ENCODE measurements at places on chromosomes 6 and 20. TPM values are rescaled to one million over a fixed set of nuclear protein-coding genes. Genes with fewer than 3 reads are reported as not detected.
A peak's percentile ranks its signal among the peaks of the same experiment; 100 is the strongest.

GRCh38 chr6:161835500-161836215 lies 561.8 kb upstream of the AGPAT4 start:
- no peaks in the 10 kb centered on the region for H3K36me3 ChIP-seq
- H3K4me1 ChIP-seq, result no peaks in the 10 kb centered on the region
- no peak overlapping the region for H3K27ac ChIP-seq
- H3K27me3 ChIP-seq, result no peaks in the 10 kb centered on the region

The SMPDL3A gene
- total RNA-seq, result 30.7 TPM

DNA sequence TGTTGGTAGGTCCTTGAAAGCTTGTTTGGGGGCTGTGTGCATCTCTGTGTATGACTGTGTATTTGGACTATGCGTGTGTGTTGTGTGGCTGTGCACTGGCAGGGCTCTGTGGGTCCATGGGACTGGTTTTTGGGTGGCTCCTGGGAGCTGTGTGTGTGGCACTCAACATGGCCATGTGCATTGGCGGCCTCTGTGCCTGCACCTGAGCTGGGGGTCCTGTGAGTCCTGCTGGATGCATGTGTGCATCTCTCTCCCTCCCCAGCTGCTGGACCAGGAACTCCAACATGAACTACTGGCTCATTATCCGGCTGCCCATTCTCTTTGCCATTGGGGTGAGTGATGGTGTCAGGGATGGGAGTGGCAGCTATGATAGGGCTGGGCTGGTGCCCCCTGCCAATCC lies 30.1 kb downstream of the GLP1R start:
- no peaks in the 10 kb centered on the region for H3K4me1 ChIP-seq
- no peaks in the 10 kb centered on the region for H3K36me3 ChIP-seq
- no peak for DNase-seq
- H3K4me3 ChIP-seq, result no peak overlapping the region
- no peak overlapping the region for H3K27ac ChIP-seq

GRCh38 chr6:167113935-167114910 lies 8.7 kb upstream of the CCR6 start:
- no peak for DNase-seq
- H3K4me3 ChIP-seq, result no peak overlapping the region
- no peak overlapping the region for H3K27ac ChIP-seq
- no peaks in the 10 kb centered on the region for H3K27me3 ChIP-seq
- H3K4me1 ChIP-seq, result no peaks in the 10 kb centered on the region

The MYL9 gene
- 335 TPM for total RNA-seq

The TBP gene
- 19.6 TPM for total RNA-seq

DNA sequence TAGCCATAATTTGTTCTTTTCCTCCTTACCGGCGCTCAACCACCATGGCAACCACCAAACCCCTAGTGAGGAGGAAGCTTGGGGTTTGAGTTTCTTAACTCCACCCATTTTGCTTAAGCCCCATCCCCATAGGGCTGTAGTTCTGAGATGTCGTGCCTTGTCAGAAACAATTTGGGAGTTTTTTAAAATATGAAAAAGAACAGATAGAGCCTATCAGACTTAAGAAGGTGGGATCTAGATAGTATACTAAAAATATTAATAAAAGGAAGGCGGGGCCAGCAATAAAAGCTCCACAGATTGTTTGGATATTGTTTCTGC lies 5.6 kb downstream of the BRD2 start:
- peak overlapping the region; percentile 84 for H3K4me3 ChIP-seq
- H3K4me1 ChIP-seq, result peaks cover 23% of the 10 kb centered on the region
- H3K27me3 ChIP-seq, result no peaks in the 10 kb centered on the region
- H3K27ac ChIP-seq, result peak overlapping the region; percentile 100
- DNase-seq, result no peak

- H3K27ac ChIP-seq, result no peak overlapping the region
- H3K4me3 ChIP-seq, result no peak overlapping the region
- no peaks in the 10 kb centered on the region for H3K36me3 ChIP-seq
- no peaks in the 10 kb centered on the region for H3K4me1 ChIP-seq
These were observed 319.2 kb upstream of the MOCS1 start for GRCh38 chr6:40253420-40253819.

The MROH8 gene
- total RNA-seq, result 16.7 TPM

The ZC3H12D gene
- 1.5 TPM for total RNA-seq

GRCh38 chr6:52305411-52305810 lies 20.9 kb upstream of the MCM3 start:
- no peaks in the 10 kb centered on the region for H3K27me3 ChIP-seq
- no peaks in the 10 kb centered on the region for H3K4me1 ChIP-seq
- H3K36me3 ChIP-seq, result no peaks in the 10 kb centered on the region
- no peak overlapping the region for H3K27ac ChIP-seq
- H3K4me3 ChIP-seq, result no peak overlapping the region

The RIPK1 gene
- total RNA-seq, result 23.0 TPM

DNA sequence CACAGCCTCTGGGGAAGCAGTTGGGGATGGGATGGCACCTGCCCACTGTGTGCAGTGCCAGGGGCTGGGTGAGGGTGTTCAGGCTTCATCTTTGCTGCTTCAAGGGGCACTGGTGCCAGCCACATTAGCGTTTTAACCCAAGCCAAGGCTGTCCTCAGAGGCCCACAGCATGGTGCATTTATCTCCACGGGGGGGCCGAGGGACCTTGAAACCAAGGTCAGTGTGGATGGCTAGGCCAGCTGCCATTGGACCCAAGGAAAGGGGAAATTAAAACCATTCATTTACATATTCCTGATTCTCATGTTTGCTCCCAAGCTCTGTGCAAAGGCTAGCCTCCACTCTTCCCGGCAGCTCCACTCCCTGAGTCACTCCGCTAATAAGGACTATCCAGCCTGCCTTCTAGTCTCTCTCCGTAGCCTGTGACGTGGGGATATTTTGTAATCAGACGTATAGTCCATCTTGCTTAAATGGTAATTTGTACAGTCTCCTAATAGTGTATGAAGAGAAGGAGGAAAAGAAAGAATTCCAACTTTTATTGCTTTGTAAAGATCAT lies 197.1 kb downstream of the CDH4 start:
- no peak for DNase-seq
- no peak overlapping the region for H3K4me3 ChIP-seq
- H3K27me3 ChIP-seq, result peaks cover 5% of the 10 kb centered on the region

The MYMX gene
- not detected for total RNA-seq

DNA sequence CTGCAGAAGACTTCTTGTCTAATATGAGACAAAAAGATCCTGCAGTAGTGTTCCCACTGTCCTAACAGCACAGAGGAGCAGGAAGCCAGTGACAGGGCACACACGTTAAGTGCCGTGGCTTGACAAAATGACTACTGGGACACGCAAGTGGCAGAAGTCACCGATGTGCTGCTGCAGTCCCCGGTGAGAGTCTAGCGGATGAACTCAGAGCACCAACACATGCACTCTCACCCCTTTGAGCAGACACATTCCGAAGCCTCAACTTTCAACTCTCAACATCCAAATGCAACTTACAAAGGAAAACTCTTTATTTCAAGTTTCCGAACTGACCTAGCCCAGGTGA lies 898 bp downstream of the LAMA4 start:
- peak overlapping the region; percentile 49 for H3K4me3 ChIP-seq
- DNase-seq, result no peak
- no peaks in the 10 kb centered on the region for H3K36me3 ChIP-seq

- H3K36me3 ChIP-seq, result no peaks in the 10 kb centered on the region
- no peak overlapping the region for H3K4me3 ChIP-seq
- H3K27ac ChIP-seq, result no peak overlapping the region
- DNase-seq, result no peak
- H3K4me1 ChIP-seq, result no peaks in the 10 kb centered on the region
These were observed 585.2 kb downstream of the HAO1 start for GRCh38 chr20:7355051-7355450.

The LY6G6F gene
- not detected for total RNA-seq

DNA sequence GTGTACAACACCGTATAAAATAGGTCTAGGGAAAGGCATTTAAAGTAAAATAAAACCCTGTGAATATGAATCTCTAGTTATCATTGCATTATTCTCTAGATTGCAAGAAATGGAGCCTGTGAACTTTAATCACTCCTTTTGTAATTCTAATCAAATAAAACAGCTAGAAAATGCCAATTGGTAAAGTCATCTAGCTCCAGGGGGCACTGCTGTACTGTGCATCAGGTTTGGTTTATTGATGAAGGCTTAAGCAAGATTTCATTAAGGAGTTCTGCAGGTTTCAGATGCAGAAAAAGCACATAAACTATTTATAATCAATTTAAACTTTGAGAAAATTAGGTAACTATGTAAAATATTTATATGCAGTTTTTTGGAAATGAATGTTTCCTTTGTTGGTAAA lies 645.0 kb downstream of the PHF3 start:
- no peaks in the 10 kb centered on the region for H3K4me1 ChIP-seq
- no peaks in the 10 kb centered on the region for H3K36me3 ChIP-seq
- DNase-seq, result no peak
- H3K4me3 ChIP-seq, result no peak overlapping the region

DNA sequence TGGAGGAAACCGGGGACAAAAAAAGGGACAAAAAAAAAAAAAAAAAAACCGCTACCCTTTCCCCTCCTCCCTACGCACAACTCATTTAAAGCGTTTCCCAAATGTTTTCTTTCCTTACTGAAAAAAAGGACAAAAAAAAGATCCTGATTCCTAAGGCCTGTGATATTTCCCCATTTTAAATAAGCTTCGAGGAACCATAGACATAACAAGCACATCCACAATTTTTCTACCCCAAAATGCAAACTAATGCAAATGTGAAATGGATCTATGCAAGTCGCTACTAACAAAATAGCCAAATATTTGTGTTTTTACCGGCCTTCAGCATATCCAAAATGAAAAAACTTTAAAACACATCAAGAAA lies 1.4 kb upstream of the ZNF217 start:
- no peaks in the 10 kb centered on the region for H3K27me3 ChIP-seq
- H3K36me3 ChIP-seq, result no peaks in the 10 kb centered on the region
- peak overlapping the region; percentile 99 for H3K27ac ChIP-seq
- no peaks in the 10 kb centered on the region for H3K4me1 ChIP-seq
- H3K4me3 ChIP-seq, result peak overlapping the region; percentile 92
- no peak for DNase-seq

GRCh38 chr6:147693181-147693580 lies 184.7 kb downstream of the SAMD5 start:
- no peak for DNase-seq
- no peak overlapping the region for H3K27ac ChIP-seq
- H3K27me3 ChIP-seq, result no peaks in the 10 kb centered on the region
- H3K36me3 ChIP-seq, result no peaks in the 10 kb centered on the region

The RTN4IP1 gene
- 4.9 TPM for total RNA-seq

- no peaks in the 10 kb centered on the region for H3K4me1 ChIP-seq
- DNase-seq, result no peak
- H3K4me3 ChIP-seq, result no peak overlapping the region
- H3K27me3 ChIP-seq, result no peaks in the 10 kb centered on the region
These were observed 43.8 kb upstream of the HIVEP1 start for GRCh38 chr6:11968241-11968806.

GRCh38 chr6:39203436-39204159 lies 25.7 kb downstream of the KCNK5 start:
- H3K27ac ChIP-seq, result no peak overlapping the region
- H3K4me1 ChIP-seq, result no peaks in the 10 kb centered on the region
- H3K36me3 ChIP-seq, result no peaks in the 10 kb centered on the region
- no peak overlapping the region for H3K4me3 ChIP-seq
- H3K27me3 ChIP-seq, result no peaks in the 10 kb centered on the region

The PSORS1C2 gene
- not detected for total RNA-seq

- no peak within 1 kb of the TSS for H3K27ac ChIP-seq
- H3K4me3 ChIP-seq, result no peak within 1 kb of the TSS
- no peak for DNase-seq
- no peaks in the 10 kb centered on the region for H3K4me1 ChIP-seq
These were observed at the start of gene PKHD1 for GRCh38 chr6:52087498-52087999. Gene PKHD1, minus strand, starts transcription at chr6:52087613. Its CDS starts 2,680 bp downstream, at chr6:52084933.
